G401 (cell line): ENCODE measurements at places on chromosomes 2 and 18. TPM values are rescaled to one million over a fixed set of nuclear protein-coding genes. Genes with fewer than 3 reads are reported as not detected.

GRCh38 chr2:229641676-229642075, 72.7 kb downstream of the DNER start:
- no peak for DNase-seq

Gene ATP6V1B1
- 1.1 TPM in 1 of 2 replicates, not detected in the other for total RNA-seq

Gene DYNC2LI1
- 22.4 and 27.8 TPM in 2 replicates for total RNA-seq

- no peak for DNase-seq
Observed at GRCh38 chr2:25036221-25036559, 5.7 kb upstream of the EFR3B start.
